ENCODE measurements at places on chromosomes 12 and 14. TPM values are rescaled to one million over a fixed set of nuclear protein-coding genes. Genes with fewer than 3 reads are reported as not detected.

- no peak for DNase-seq
Measured at GRCh38 chr14:45359746-45360145, 106.7 kb upstream of the MIS18BP1 start.

- peak; percentile 74 for DNase-seq
Measured at GRCh38 chr12:96906849-96907670, at the start of gene NEDD1. NEDD1 (plus strand) TSS chr12:96907257; CDS start chr12:96909760, 2,503 bp downstream.

Gene ERP27
- polyA plus RNA-seq = 25.0 TPM

GRCh38 chr14:103199124-103199523 lies 75.9 kb downstream of the TNFAIP2 start:
- no peak for DNase-seq

- no peak for DNase-seq
Measured at GRCh38 chr12:105961821-105962671, 176.7 kb downstream of the NUAK1 start.

Gene IL31
- polyA plus RNA-seq = not detected

Gene C12orf60
- 4.4 TPM for polyA plus RNA-seq

Gene OTX2
- not detected for polyA plus RNA-seq

Gene STRN3
- polyA plus RNA-seq = 45.6 TPM

Gene MAP3K12
- polyA plus RNA-seq = 25.6 TPM

Gene SLIRP
- 112 TPM for polyA plus RNA-seq

GRCh38 chr14:96626121-96626768 lies 124.1 kb downstream of the PAPOLA start:
- no peak for DNase-seq

Gene MYF5
- polyA plus RNA-seq = 0.09 TPM

DNA sequence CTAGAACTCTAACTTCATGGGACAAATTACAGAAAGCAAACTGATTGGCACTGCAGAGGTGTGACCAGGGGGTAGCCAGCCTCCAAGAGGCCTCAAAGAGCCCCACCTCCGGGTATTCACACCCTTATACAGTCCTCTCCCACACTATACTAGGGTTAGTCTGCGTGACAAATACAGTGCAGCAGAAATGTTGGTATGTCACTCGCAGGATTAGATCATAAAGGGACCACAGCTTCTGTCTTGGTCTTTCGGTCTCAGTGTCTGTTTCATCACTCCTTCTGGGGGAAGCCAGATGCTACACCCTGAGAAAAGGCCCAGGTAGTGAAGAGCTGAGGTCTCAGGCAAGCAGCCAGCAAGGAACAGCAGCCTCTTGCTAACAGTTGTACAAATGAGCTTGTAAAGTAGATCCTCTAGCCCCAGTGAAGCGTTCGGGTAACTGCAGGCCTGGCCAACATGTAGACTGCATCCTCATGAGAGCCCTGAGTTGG lies 68.9 kb upstream of the SAV1 start:
- DNase-seq = no peak

GRCh38 chr12:89645434-89645833 lies 63.2 kb downstream of the ATP2B1 start:
- peak; percentile 5 for DNase-seq

Gene CYP27B1
- 1.5 TPM for polyA plus RNA-seq

GRCh38 chr12:67239061-67239460 lies 30.1 kb upstream of the CAND1 start:
- DNase-seq = no peak

GRCh38 chr12:119913536-119914330 lies 36.6 kb upstream of the CIT start:
- DNase-seq = no peak

Data from renal cortex interstitium (tissue), 15 donors.